ENCODE measurements at places on chromosomes 11 and 22.

- no peak for DNase-seq
These were observed 64.2 kb downstream of the SLC36A4 start for GRCh38 chr11:93133488-93134109.

- peak; percentile 66 for DNase-seq
These were observed 255.2 kb downstream of the MN1 start for GRCh38 chr22:27546157-27546935.

DNA sequence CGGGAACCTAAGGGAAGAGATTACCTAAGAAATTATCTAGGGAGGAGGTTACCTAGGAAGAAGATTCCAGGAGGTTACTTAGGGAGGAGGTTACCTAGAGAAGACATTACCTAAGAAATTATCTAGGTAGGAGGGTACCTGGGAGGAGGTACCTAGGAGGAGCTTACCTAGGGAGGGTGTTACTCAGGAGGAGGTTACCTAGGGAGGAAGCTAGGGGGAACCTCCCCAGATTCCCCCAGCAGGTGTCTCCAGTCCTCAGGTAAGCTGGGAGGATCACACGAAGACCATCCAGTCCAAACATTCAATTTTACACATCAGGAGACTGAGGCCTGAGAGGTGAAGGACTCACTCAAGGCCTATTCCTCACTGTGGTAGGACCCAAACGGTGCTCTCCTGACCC lies 482.8 kb downstream of the TBC1D22A start:
- no peak for DNase-seq

DNA sequence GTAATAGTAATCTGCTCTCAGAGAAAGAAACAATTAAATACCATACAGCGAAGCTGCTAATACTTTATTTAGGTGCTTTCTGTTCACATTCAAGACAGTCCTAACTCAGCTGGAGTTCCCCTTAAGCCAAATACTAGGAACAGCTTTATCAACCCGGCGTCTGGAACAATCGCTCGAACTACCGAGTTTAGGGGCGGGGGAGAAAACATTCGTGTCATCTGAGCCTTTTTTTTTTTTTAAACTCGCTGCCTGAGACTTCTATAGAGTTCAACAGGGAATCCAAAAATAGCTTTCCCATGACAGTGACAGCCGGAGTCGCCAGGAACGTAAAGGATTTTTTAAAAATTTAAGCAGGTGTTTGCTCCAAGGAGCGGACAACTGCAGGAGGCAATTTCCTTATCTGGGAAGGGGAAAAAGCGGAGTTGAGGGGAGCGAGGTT lies 852 bp downstream of the TRAF6 start:
- DNase-seq: no peak

DNA sequence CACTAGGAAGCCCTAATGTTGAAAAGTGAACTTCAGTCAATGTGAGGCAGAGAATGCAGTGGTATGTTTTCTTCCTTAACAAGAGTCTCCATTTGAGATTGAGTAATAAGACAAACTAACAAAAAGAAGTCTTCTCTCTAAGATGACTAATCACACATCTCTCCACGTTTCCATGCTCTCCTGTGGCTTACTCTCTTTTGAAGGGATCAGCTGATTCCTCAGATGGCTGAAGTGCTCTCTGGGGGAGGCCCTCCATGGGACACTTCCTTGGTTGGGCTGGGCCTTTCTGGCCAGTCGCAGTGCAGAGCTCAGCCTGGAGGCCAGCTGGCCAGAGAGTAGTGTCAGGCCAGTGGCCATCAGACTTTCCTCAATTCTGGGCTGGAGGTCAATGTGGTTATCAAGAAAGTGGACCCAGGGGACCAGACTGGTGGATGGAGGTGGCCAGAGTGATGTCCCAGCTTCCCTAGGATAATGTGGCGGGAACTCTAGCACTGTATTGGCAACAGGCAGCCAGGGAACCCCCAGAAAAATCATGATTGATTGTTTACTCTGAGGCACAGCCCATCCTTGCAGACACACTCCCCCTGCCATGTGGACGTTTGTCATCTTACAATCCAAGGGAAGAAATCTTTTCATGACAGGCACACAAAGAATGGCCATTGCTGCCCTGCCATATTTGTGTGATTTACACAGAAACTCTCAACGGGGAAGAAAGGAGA lies 14.5 kb downstream of the CSRP3 start:
- no peak for DNase-seq

- DNase-seq: no peak
These were observed 568 bp downstream of the ALG8 start for GRCh38 chr11:78138694-78139421.

- DNase-seq: no peak
These were observed 52.8 kb downstream of the CYTH4 start for GRCh38 chr22:37334859-37335805.

- no peak for DNase-seq
These were observed 158.5 kb downstream of the ADAMTS15 start for GRCh38 chr11:130606781-130607511.

DNA sequence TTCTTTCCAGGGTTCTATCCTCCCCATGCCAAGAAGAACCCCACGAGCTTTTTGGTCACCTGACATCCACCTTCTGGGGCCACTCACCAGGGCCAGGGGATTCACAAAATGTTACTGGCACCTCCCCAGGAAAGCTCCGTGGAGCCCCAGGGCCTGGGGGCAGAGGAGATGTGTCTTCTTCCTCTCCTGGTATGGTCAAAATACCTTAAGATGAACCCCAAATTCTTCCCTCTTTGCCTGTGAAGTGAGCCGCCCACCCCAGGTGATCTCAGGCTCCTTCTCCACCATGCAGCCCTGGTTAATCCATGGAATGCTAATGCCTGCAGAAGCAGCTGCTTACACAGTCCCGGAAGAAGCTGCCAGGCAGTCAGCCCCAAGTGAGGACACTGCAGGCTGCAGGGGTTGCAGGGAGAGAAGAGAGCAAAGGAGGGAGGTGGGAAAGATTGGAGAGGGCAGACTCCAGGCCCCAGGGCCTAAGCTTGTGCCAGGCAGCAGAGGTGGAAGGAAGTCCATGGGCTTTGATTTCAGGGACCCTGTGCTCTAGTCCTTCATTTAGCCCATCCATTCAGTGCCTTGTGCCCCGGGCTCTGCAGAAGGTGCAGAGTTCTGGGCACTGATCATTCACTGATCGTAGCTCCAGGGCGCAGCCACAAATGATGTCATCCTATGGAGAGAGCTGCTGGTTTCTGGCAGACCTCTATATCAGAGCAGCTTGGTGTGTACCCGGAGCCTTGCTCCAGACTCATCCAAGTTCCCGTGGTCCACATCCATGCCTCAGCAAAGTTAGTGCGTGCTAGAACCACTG lies 127.9 kb upstream of the NECTIN1 start:
- no peak for DNase-seq

GRCh38 chr11:76087749-76088148 lies 118.6 kb downstream of the WNT11 start:
- DNase-seq: no peak

GRCh38 chr11:6576471-6577373 lies 26.7 kb downstream of the RRP8 start:
- no peak for DNase-seq

- no peak for DNase-seq
These were observed 22.0 kb upstream of the CAT start for GRCh38 chr11:34416766-34417165.

DNA sequence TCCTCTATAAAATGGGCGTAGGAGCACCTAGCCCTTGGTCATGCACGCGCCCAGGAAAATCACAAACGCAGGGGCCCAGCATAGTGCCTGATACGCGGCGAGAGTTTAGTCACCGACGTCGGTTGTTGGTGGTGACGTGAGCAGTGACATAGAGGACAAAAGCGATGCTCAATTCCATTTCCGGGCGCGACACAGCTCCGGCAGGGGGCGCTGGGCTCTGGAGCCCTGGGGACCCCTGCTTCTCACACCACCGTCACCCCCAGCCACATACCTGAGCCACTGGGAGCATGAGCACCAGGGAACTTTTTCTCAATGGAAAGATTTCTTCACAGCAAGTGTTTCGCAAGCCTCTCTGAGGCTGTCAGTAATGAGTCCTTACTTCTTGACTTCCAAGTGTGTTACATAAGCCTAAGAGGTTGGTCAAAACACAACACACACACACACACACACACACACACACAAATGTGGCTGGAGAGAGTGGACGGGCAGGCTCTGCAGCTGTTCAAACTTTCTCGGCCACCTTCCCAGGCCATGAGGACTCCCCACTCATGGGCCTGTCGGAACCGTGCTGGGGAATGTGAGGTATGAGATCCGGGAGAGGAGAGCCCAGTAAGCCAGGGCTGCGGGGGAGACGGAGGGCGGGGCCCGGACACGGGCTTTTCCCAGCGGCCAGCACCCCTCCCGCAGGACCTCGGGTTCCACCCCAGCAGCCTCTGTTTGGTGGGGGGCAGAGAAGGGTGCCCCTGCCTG lies 36.9 kb upstream of the LINC01488 start:
- peak; percentile 69 for DNase-seq

GRCh38 chr11:15824060-15824459 lies 532.3 kb downstream of the SOX6 start:
- no peak for DNase-seq

GRCh38 chr22:48234011-48234410 lies 1471.6 kb downstream of the TBC1D22A start:
- no peak for DNase-seq

DNA sequence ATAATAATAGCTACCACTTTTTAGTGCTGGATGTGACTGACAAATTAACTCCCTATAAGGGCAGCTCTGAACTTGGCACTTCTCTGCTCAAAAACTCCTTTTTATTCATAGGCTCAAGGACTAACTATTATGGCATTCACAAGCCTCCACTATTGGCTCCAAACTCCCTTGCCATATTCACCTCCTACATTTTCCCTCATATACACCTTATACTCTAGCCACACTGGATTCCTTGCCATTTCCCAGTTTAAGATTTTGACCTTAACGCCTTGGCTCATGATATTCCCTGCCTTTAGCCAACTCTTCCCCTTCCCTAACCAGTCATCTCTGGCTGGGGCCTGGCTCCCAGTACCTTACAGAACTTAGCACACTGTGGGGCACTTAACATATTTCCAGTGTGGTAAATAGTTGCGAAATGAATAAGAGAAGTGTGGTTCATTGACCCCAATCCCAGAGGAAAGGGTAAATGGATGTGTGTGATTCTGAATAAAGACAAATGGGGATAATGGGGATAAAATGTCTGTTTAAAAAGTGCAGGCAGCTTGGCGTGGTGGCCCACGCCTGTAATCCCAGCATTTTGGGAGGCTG lies 40.0 kb upstream of the SORL1 start:
- no peak for DNase-seq

DNA sequence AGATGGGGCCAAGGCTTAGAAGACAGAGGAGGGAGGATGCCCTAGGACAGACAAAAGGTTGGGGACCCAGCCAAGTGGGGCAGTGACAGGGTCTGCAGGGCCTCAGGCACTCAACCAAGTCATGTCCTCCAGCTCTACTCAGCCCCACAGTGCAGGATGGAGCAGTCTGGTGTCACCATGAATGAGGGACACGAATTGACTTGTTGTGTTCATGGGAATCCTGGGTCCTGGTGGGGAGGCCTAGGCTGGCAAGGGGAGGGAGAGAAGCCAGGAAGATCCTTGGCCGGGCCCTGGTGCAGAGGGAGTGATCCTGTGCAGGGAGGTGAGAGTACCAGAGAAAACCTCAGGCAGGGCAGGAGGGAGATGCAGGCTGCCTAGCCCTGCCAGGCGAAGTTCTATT lies 12.0 kb downstream of the P2RY6 start:
- no peak for DNase-seq

DNA sequence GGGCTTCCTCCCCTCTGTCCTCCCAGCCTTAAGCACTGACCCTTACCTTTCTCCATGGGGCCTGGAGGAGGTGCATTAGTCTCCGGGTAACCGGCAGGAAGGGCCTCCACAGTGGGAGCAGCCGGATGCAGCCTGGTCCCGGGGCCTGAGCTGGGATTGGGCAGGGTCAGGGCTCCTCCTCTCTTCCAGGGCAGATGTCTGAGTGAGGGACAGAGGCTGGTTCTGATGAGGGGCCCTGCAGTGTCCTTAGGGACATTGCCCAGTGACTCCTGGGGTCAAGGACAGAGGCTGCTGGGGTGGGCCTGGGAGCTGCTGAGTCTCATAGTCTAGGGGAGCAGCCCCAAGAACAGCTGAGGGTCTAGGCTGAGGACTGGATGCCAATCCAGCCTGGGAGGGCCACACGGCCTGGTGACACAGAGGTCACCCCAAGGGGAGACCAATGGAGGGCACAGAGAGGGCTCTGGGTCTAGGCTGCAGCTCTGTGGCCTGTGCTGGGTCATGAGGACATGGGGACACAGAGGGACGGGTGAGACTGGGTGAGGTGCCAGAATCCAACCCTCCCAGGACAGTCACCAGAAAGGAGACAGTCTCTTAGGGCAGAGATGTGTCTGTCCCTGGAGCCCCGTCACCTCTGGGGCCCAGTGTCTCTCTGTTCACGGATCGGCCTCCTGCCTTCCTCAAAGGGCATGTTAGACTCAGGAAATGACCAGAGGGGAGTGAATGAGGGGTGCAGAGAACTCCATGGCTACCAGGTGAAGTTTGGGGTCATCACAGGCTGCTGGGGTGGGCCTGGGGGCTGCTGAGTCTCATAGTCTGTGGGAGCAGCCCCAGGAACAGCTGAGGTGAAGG lies 6.5 kb downstream of the IGLL5 start:
- no peak for DNase-seq

GRCh38 chr22:30802202-30803166 lies 107.8 kb downstream of the OSBP2 start:
- DNase-seq: no peak

DNA sequence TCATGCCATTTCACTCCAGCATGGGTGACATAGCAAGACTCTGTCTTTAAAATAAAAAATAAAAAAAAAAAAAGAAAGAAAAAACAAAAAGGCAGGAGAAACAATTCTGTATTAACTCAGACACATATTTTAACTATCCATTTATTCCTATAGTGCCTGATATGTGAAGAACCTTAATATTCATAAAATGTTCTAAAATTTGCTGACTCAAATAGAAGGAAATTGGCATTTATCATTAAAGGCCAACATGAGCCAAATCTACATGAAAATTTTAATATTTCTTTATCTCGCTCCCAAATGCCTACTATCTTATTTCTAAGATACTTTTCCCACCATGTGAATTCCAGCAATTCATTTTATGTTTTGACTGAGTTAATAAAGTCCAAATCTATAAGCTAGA lies 18.9 kb downstream of the PITPNB start:
- no peak for DNase-seq

- DNase-seq: no peak
These were observed 358.2 kb downstream of the DDX10 start for GRCh38 chr11:109023036-109023435.

DNA sequence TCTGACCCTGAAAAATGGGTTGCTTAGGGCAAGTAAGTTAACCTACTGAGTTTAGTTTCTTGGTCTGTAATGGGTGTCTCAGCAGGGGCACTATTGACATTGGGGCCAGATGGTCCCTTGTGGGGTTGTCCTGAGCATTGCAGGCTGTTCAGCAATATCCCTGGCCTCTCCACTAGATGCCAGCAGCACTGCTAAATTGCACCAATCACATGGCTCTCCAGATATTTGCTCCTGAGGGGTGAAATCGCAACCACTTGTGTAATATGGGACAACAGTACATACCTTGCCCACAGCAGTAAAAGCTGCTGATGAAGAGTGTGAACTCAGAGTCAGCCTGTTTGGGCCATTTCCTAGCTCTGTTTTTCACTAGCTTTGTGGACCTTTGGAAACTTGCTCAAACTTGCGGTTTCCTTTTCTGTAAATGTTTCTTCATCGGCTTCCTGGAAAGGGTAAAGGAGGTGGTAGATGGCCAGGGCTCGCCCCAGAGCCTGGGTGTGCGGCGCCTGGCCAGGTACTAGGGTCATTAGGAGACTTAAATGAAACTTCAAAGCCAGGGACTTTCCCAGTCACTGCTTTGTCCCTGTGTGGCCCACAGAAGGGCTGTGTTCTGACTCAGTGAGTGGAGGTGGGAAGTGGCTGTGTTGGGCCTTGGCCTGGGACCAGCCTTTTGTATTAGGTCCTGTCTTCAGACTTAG lies 13.0 kb downstream of the NCF4 start:
- peak; percentile 76 for DNase-seq

Measured in epithelial cell of proximal tubule (primary cell).